Thyroid gland (tissue), 4 donors: ENCODE measurements at places on chromosomes 6 and 20.

- DNase-seq: no peak
Measured at GRCh38 chr20:37519508-37520418, 1.3 kb upstream of the NNAT start.

GRCh38 chr20:64065974-64066343 lies 3.0 kb downstream of the TCEA2 start:
- DNase-seq: no peak

GRCh38 chr20:40769677-40770285 lies 80.7 kb upstream of the MAFB start:
- no peak for DNase-seq

DNA sequence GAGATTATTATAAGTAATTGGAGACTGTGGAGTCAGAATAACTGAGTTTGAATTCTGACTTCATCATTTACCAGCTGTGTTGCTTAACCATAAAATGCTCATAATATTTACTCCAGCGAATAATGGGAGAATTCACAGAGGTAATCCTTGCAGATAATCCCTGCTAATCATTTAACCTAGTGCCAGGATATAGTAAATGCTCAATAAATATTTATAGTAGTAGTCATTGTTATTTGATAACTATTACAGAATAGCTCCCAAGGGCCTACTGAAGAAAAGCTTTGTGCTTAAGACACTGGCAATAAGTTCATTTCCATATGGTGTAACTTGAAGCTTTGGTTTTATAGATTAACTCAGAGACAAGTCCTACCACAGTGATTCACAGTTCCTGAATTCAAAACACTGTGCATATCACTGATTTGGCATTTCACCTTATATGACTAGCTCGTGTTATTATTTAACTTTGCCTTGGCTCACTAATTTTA lies 208.8 kb upstream of the PLCB4 start:
- DNase-seq: no peak

DNA sequence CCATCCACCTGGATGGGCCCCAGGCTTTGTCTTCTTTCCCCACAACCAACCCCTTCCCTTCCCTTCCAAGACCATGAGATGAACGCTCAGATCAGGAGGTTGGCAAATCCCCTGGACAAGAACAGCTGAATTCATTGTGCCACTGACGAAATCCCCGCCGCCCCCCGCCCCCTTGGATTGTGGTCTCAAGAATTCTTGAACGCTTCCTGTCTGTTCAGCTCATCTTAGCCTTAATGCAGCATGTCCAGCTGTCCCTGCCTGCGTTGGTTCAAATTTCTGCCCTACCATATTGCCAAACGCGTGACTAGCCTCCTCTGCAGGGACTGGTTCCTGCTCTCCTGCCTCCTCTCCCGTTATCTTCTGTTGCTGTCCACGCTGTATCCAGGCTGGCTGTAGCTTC lies 133.2 kb downstream of the CDH4 start:
- no peak for DNase-seq

DNA sequence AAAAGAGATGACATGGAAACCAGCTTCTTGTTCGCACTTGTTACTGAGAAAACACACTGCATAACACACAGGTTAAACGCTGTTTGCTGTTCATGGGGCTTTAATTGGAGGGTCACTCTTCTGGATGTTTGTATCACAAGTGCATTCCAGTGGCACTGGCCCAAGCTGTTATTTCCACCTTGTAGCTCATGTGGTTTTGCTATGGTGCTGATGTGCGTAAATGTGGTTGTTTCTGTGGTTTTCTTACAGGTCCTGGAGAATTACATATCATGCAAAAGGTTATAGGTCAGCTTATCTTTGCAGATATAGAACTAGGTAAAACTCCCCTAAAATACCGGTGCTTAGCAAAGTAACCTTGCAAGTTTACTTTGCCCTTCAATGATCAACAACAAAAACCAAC lies 89.3 kb upstream of the AHI1 start:
- DNase-seq: peak; percentile 82

DNA sequence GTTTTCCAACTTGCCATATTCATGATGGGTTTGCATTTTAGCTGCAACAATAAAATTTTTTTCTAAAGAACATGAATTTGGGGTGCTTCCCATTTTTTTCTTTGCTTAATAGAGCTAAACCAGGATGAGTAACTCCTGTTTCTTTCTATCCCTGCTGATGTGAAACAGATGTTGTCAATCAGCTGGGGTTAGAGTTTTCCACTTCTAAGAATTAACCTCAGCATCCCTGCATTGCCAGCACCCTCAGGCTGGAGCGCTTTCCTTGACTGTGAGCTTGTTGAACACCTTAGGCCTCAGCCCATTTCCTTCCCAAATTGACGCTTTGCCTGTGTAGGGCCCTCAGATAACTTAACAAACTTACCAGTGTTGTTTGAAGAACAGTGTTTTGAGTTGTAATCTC lies 74.5 kb downstream of the PTPN1 start:
- no peak for DNase-seq

GRCh38 chr6:118509009-118509617 lies 39.0 kb upstream of the PLN start:
- DNase-seq: no peak

DNA sequence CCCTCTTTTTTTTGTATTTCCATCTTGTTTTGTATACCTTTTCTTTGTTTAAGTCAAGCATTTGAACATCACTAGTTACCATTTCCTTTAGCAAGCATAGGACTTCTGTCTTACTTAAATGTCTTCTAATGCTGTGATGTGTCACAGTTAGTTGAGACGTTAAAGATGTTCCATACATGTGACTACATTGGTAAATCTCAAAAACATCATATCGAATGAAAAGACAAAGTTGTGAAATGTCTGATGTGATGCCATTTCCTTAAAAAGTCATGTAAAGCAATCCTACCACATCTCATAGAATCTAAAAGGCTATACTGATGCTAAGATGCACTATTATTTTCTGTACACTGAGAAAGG lies 26.8 kb downstream of the SLC16A10 start:
- DNase-seq: no peak

- DNase-seq: no peak
Measured at GRCh38 chr6:47071681-47072080, 29.5 kb upstream of the ADGRF1 start.
